ENCODE measurements at places on chromosomes 1 and 21. TPM values are rescaled to one million over a fixed set of nuclear protein-coding genes. Genes with fewer than 3 reads are reported as not detected.

The SPOCD1 gene
- 86.6 TPM for total RNA-seq

DNA sequence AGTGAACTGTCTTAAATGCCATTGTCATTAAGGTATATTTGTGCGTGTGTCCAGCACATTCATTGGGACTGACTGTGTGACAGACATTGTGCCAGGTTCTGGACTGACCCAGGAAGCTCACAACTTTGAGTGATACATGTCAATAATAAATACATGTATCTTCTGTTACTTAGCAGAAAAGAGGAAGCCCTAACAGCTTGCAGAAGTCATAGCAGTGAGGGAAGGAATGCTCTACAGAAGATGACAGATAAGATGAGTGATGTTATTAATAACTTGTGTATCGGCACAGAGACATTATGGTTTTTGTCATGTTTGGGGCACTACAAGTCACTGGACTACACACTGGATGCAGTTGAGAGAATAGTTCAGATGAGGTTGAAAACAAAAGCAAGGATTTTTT, 1.2 kb upstream of the SRSF11 start:
- no peak for DNase-seq

GRCh38 chr1:100458661-100459357, 79.1 kb upstream of the GPR88 start:
- DNase-seq = no peak

The AQP10 gene
- total RNA-seq = not detected

- DNase-seq = peak; percentile 67
Observed at GRCh38 chr1:201307231-201307630, 23.9 kb downstream of the PKP1 start.

DNA sequence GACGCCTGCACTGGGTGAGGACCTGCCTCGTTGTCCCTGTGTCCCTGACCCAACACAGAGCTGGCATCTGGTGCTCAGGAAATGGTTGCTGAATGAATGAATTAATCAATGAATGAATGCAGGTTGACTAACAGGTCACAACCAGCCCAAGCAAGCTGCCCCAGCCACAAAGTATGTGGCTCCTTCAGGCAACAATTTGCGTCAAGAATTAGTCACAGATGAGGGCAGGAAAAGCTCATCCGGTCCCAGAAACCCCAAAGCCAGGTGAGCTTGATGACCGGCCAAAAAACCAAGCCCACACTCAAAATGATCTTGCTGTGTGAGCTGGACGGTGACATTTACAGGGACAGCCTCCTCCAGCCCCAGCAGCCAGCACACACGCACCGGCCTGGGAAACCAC, 40.6 kb upstream of the GPR153 start:
- DNase-seq = peak; percentile 22

GRCh38 chr1:115655306-115655663, 13.5 kb downstream of the VANGL1 start:
- DNase-seq = no peak

The PTPN7 gene
- 1.5 TPM for total RNA-seq

The LRRIQ3 gene
- 1.3 TPM for total RNA-seq

The OR14A16 gene
- not detected for total RNA-seq

The MCOLN2 gene
- total RNA-seq = 13.5 TPM

- no peak for DNase-seq
Observed at GRCh38 chr1:208273386-208274017, 29.3 kb upstream of the PLXNA2 start.

GRCh38 chr1:228089519-228090380, 7.2 kb downstream of the ARF1 start:
- DNase-seq = no peak

DNA sequence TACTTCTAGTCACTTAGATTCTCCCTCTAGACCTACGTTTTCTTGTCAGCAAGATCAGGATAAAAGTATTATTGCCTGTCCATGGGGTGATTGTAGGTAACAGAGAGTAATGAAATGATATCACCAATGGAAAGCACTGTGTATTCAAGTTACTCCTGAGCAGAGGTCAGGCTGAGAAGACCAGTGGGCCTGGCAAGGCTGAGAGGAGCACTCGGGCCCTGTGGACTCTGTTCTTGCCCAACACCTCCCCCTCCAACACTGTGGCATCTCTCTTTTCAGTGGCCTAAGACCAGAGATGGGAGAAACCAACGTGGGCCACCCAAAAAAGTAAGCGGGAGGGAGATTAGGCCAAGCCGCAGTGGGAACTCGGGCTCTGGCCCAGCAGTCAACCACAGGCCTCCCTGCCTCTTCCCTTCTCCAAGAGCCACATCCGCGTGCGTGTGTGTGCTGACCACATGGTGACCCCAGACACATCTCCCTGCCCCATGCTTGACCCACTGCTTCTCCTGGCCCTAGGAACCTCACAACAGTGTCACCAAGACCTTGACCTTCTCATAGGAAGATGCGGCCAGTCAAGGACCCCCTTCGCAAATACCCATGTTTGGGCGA, 12.3 kb downstream of the RORC start:
- no peak for DNase-seq

The KRTAP12-2 gene
- total RNA-seq = not detected

The GJC2 gene
- total RNA-seq = 0.17 TPM

DNA sequence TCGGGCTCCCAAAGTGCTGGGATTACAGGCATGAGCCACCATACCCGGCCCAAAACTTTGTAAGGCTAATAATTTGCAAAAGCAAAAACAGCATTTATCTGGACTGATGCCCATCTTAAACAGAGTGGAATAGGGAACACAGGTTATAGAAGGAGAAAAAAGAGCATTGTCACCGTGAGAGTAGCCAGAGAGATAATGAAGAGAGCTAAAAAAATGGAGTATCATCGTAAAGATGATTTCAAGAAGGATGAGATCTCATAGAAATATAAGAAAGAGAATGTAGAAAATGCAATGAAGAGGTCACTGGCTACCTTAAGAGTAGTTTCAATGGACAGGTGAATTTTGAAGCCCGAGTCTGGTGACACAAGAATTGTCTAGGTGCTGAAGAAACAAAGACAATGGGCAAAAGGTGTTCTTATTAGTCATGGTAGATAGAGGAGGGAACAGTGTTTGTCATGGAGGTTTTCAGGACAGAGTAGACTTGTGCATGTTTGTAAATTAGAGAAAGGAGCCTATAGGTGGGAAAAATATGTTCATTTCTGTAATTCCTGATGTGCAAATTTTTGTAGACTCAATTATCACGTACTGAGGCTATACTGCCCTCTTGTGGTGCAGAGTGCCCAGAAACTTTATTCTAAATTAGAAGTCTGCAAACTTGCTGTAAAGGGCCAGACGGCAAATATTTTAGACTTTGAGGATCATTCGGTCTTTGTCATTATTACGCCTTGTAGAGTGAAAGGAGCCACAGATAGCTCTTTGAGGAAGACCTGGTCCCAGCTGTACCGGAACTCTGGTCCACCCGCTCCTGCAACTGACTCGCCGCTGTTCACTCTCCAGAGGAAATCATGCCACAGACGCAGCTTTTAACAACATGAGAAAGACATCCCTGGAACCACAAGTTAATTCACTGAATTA, 8.1 kb upstream of the TMEM183A start:
- DNase-seq = peak; percentile 50

DNA sequence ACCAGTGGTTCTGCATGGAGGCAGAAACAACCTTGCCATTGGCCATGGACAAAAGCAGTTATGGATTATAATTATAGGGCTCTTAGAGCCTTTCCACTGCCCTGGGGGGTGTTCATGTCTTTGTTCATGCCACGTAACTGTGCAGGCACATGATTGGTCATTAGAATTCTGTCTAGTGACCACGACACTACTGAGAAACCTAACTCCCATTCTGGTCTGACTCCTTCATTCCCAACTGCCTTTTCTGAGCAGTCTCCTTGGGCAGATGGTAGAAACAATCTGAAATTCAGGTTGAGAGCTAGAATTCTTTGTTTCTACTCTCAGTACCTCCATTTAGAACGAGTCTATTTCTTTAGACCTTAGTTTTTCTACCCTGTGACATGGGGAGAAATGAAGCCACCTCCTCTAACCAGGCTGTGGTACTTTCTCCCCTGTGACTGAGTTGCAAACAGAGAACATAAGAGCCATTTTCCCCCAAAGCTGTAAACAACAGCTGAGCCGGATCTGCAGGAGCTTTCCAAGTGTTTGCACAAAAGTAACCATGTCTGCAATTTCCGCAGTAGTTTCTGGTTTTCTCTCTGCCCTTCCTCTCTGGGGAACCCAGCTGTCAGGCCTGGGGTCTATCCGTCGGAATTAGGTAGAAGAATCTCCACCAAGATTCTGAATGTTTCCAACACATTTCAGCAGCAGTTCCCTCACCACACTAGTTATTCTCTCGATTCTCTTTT, 37.7 kb upstream of the IPO9 start:
- no peak for DNase-seq

- peak; percentile 34 for DNase-seq
Observed at GRCh38 chr1:171801487-171801891, 20.0 kb downstream of the METTL13 start.

The TTC22 gene
- not detected for total RNA-seq

The SERINC2 gene
- 3.2 TPM for total RNA-seq

DNA sequence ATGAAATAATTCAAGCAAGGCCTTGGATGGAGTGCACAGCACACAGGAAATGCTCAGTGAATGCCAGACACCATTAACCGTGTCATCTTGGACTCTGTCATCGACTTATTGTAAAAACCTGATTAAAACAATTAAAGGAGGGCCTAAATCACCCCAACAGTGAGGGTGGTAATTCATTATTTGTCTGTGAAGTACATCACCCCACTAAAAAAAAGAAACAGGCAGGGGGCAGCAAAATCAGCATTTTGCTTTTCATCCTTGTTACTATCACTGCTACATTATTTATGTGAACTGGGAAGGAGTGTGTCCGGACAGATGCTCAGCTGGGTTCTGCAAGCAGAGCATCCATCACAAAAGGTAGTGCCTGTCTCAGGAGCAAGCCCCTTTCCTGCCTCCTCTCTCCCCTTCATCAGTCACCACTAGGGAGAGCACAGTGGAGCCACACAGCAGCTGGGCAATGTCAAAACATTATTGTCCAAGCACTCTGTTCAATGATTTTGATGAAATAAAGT, 98.5 kb downstream of the RERE start:
- DNase-seq = no peak

The DTL gene
- total RNA-seq = 28.7 TPM

The CLCA1 gene
- not detected for total RNA-seq

The RPS6KA1 gene
- total RNA-seq = 30.4 TPM

The LHX8 gene
- 0.46 TPM for total RNA-seq

DNA sequence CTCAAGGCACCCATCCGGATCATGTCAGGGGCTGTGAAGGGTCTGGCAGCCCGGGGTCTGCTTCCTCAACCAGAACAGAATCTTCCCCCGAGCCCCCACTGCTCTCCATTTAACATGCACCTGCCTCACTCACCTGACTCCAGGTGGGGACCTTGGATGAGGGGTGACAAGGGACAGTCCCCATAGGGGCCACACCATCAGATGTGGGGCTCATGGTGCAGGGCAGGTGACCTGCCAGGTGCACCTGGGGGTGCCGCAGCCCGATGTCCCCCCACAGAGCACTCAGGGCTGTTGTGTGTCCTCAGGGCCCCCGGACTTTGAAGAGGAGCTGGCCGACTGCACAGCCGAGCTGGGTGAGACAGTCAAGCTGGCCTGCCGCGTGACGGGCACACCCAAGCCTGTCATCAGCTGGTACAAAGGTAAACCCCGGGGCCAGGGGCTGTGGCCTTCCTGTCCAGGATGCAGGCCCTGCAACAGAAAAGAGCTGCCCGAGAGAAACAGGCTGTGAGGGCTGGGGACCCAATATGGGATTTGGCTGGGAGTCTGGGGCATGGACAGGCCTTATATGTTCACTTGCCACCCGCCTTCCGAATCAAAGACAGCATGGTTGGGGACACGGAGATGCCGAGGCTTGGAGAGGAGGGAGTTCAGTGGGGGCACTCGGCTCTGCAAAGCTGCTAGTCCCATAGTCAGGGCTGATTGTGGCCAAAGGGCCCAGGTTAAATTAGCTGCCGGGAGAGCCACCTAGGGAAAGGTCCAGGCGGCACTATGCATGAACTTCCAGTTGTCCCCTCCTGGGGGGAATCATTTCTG, 64.6 kb downstream of the TRIM11 start:
- no peak for DNase-seq

DNA sequence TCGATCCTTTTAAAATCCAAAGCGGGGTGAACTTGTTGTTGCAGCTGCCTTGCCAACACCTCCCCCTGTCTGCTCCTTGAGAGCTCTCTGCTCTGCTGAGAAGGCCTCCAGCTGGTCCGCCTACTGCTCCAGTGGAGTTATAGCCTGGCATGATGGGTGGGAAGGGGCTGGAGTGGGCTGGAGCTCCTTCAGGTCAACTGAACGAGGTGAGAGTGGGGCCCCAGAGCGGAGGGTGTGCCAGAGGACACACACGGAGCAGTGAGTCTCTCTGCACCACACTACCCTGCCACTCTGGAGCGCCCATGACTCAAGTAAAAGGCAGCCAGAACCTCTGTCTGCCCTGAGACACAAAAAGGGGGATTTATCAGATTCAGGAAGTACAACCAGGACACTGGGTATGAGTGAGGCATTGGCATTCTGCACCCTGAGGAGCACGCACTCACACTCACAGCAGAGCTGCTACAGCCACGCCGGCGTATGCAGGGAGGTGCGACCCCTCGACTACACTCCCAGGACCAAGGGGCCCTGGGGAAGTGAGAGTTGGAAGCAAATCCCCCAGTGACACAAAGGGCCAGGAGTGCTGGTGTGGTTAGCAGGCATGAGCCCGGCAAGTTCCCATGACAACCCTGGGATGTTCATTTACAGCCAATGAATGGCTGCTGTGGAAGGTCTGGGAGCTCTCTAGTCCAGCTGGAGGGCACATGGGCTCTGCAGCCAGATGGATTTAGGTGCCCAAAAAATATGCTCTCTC, 28.0 kb upstream of the EVA1B start:
- DNase-seq = peak; percentile 96

GRCh38 chr1:33899746-33900145, 35.9 kb downstream of the HMGB4 start:
- no peak for DNase-seq

GRCh38 chr1:109316506-109316905, 9.7 kb upstream of the MYBPHL start:
- no peak for DNase-seq

The CFHR3 gene
- total RNA-seq = not detected

GRCh38 chr1:14881775-14882672, 271.5 kb upstream of the TMEM51 start:
- DNase-seq = peak; percentile 20

DNA sequence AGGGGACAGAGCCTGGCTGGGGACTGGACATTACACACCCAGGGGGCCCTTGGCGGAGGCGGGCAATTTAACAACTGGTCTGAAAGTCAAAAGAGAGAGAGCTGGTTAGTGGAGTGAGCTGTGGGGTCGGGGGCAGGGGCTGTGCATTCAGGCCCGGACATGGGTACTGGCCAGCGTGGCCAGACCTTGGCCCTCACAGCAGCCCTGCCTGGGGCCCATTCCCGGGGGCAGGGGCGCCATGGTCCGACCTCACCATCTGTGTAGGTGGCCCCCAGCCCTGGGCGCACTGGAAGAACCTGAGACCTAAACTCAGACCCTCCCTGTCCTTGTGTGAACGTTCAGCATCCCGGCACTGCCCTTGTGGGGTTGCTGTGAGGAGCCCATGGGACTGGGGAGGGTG, 5.0 kb downstream of the CLDN19 start:
- no peak for DNase-seq

DNA sequence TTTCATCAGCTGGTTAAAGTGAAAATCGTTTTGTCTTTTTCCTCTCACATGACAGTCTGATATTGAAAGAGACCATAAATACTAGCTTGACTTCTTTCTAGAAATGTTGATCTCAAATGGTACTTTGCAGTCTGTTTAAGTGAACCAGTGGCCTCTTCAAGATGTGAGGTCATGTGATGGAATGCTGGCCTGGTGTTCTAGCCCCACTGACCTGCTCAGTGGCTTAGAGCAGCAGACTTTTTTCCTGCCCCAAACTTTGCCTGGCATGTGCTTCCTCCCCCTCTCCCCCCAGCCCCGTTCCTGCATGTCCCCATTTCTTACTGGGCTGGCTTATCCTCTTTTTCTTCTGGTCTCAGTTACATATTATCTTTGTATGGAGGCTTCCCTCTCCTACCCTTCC, 34.3 kb downstream of the ZYG11A start:
- no peak for DNase-seq

The AMY1A gene
- total RNA-seq = not detected
